HepG2 (cell line): ENCODE measurements at places on chromosomes 5 and 9.

- no peak for DNase-seq
These were observed 277.2 kb upstream of the NR4A3 start for GRCh38 chr9:99544526-99544925.

DNA sequence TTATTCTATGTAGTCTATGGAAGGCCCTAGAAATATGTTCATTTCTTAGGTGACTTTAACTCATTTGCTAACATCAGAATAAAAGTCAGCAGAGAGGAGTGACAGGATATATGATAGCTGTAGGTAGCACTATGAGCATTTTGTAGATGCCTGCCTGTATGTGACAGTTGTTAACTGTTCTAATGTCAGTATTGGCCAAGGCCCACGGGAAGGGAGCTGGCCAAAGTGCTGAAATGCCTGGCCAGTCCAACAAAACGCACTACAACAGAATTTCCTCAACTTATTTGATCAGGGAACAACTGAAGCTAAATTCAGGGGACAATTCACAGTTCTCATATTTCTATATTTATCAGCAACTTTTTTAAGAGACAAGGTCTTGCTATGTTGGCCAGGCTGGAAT is 20.8 kb downstream of the SV2C start:
- peak; percentile 11 for DNase-seq

DNA sequence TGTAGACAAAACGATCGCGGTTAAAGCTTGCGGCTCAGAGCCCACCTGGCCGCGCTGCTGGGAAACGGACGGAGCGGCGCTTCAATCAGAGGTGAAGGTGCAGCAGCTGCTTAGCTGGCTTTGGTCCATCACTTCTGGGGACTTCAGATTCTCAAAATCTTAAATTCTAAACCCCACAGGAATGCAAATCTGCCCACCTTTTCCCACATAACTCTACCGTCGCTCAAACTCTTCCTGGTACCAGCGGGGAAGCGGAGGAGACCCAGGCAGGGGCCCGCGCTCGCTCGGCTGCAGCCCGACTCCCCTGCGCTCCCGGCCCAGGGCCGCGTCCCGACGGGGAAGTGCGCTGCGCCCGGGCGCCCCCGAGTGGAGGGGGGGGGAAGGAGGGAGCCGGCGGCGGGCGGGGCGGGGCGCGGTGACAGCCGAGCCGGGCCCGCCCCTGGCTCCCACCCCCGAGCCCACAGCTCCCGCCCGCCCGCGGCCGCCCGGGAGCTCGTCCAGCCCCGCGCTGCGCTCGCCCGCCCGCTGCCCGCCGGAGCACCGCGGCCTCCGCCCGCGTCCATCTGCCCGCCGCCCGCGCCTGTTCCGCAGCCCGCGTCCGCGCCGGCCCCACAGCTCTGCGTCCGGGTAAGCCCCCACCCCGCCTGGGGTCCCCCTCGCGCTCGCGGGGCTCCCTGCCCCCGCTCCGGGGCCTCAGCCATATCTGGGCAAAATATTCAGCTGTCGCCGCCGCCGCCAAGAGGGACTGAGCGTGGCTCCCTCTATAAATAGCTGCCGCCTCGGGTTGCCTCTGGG is at the start of gene TMOD1:
TSS of gene TMOD1 (plus strand) at position 490 of the 795 bp plus-strand sequence. CDS start 22,523 bp downstream, outside the sequence.
- peak; percentile 35 for DNase-seq

- peak; percentile 31 for DNase-seq
These were observed 66.8 kb downstream of the ARL15 start for GRCh38 chr5:54243483-54244080.

DNA sequence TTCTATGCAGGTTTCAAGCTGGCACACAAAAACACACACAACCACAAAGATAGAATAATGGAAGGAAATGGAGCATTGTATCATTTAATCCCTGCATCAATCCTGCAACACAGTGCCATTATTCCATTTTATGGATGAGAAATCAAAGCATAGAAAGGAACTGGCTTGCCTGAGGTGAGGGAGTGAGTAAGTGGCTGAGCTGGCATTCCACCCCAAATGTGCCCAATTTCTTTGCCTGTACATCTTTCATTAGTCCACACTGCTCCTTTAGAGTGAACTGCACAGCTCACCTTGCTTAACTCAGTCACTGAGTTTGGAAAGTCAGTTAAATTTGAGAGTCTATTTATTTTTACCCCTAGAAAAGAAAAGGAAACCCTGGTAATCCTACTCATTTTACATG is 28.9 kb downstream of the ZNF366 start:
- DNase-seq, result no peak

DNA sequence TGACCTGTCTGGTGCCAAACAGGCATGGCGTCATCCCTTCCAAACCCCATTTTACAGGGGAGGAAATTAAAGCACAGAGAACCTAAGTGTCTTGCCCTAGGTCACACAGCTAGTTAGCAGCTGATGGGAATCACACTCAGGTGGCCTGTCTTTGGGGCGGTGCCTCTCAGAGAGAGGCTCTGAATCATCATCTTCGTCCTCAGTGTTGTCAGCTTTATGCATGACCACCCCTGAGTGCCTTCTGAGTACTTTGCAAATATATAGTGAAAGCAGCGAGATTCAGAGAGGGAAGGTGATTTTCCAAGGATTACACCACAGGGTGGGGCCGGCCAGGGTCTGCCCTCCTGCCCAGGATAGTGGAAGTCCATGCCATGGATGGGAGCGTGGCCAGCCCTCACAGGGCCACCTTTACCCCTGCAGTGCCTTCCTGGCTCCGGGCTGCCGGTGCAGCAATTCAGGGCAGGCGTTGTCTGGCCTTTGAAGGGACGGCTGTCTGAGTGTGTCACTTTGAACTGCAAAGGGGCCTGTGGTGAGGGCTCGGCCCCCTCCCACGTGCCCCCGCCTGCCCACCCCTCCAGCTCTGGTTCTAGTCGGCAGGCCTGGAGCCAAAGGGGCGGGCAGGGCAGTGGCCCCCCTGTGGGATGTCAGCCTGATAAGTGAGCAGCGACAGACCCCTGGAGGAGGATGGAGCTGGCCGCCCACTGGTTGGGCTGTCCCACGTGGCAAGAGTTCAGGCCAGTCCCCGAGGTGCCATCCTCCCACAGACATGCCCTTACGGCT is 16.9 kb downstream of the LMX1B start:
- no peak for DNase-seq

- no peak for DNase-seq
These were observed 199.6 kb downstream of the CRB2 start for GRCh38 chr9:123555646-123556045.

DNA sequence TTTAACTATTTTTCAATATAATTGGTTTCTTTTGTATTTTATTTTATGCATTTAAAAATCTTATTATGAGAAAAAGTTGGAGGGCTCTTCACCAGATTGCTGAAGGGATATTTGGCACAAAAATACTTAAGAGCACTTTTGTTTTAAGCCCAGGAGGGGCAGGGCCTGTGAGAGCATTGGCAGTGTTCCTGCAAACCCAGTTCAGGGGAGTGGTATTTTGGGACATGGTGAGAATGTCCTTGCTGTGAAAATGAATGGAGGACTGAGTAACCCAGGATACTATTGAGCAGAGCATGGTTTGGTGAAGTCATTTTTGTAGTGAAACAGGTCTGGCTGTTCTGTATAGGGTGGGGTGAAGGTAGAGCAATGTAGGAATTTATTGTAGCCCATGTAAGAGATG is 121.4 kb downstream of the KCTD16 start:
- DNase-seq, result no peak

GRCh38 chr5:169631360-169631759 is 5.7 kb upstream of the DOCK2 start:
- DNase-seq, result no peak

- no peak for DNase-seq
These were observed 659.8 kb downstream of the IRX1 start for GRCh38 chr5:4255441-4255840.

DNA sequence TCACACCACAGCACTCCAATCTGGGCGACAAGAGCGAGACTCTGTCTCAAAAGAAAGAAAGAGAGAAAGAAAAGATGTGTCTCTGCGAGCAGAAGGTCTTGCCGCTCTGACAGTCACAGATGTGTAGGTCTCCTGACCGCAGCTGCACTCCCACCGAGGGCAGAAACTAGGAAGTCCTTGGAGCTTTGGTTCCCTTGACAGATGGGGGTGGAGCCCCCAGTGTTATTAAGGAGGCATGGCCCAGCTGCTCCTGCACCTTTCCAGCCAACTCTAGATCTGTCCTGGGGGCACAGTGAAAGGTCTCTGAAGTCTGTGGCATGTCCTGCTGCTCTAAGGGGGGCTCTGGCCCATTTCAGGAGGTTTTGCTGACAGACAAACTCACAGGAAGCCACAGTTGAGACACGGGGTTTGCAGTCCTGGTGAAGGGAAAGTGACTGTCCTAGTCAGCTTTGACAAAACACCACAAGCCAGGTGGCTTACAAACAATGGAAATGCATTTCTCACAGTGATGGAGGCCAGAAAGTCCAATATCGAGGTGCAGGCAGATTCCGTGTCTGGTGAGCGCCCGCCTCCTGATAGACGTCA is 9.0 kb upstream of the DIPK1B start:
- no peak for DNase-seq

DNA sequence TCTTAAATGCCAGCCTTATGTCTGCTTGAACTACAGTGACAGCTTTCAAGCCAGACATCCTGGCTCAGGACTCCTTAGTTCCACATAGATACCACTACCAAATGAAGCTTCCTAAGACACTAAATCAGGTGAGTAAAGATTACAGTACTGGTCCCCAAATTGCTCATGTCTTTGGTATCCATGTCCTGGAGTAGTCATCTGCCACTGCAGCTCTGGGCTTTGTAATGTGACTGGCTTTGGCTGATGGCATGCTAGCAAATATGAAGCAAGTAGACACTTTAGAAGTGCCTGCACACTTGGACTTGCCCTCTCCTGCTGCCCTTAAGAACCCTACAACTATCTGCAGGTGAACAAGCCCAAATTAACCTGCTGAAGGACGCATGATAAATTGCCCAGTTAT is 334.9 kb downstream of the BNC2 start:
- no peak for DNase-seq

DNA sequence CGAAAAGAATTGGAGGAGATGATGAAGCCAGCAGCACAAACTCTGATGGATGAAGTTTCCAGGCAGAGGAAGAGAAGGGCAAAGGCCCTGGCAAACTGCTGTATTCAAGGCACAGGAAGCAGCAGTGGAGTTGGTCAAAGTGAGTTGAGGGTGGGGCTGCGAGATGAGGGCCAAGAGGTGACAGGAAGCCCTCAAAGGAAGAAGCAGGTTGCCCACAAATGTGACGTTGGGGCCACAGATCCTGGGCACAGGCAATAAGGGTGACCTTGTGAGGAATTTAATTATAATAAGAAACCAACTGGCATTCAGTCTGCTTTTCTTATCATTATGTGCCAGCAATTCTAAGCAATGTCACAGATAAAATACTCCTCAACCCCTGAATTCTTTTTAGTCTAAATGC is 261.8 kb downstream of the CTNND2 start:
- DNase-seq, result no peak

DNA sequence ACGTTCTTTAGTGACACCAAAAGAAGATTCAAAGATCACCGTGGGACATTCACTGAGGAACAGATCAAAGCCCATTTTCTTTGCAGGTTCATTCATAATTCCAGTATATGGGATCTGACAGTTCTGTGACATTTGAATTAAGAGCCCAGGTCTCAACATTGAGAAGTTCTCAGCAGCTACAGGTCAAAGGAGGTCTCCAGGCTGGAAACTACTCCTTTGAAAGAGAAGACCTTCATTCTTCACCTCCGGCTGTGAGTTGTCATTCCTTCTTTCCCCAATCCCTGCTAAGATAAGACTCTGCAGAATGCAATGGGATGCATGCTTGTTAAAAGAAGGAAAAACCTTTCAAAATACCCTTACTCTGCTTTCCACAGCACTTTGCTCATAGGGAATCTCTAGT is 79.0 kb downstream of the COL23A1 start:
- no peak for DNase-seq

GRCh38 chr5:125042261-125042890 is 295.9 kb upstream of the ZNF608 start:
- DNase-seq, result no peak

DNA sequence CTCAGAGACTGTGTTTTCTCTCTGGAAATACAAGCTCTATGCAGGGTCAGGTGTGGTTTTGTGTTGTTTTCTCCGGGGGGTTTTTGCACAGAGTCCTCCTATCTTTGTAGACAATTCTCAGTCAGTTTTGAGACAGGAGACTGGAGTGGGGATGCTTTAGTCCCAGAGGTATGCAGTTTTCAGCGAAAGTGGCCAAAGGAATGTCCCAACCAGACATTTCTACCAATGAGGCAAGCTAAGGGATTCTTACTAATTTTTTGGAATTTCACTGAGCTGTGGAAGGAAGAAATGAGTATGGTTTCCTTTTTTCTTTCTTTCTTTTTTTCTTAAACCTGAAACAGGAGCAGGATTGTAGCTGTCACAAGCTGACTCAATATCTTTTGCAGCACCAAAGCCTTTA is 35.3 kb upstream of the PLPP1 start:
- no peak for DNase-seq

DNA sequence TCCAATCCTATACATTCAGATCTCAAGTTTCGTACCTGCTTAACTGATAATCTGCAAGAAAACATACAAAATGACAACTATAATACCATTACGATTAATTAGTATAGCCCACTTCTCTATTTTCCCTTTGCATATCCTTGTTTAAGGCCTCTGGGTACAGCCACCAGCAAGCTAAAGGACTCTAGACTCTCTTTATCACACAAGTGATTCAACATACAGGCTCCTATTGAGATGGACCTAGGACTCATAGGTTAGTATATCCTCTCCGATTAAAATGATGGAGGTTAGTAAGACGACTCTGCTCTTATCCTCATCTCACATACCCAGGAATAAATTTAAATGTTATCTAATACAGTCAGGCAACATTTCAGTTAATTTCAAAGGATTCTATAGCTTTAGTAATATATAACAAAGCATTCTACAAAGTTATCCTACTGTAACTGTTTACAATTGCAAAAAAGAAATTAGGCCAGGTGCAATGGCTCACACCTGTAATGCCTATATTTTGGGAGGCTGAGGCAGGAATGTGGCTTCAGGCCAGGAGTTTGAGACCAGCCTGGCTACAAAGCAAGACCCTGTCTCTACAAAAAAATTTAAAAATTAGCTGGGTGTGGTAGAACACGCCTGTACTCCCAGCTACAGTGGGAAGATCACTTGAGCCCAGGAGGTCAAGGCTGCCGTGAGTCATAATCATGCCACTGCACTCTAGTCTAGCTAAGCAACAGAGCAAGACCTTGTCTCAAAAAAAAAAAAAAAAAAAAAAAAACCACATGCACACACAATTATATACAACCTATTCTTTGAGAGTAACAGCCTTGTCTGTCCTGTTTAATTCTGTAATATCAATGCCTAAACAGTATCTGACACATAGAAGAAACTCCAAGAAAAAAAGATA is 15.4 kb downstream of the HAUS6 start:
- peak; percentile 53 for DNase-seq

GRCh38 chr5:138230981-138231589 is 18.0 kb upstream of the CDC23 start:
- peak; percentile 18 for DNase-seq

DNA sequence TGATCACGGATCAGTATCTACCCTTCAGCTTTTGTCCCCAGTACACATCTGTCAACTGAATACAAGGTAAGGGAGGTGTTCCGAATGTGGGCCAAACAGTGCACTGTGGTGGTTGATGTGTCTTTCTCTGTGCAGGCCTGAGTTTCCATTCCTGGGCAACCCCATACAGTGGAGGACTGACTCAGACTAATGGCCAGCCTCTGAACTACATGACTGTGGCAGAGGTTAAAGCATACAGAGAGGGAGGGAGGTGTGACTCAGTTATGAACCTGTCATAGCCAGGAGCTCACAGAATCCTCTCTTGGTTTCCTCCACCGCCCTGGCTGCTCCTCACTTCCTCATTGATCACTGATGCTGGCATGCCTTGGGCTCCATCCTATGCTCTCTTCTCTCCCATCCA is 136.4 kb upstream of the TAS2R1 start:
- DNase-seq, result no peak
